AG10803 (cell line): ENCODE measurements at places on chromosomes 1 and 21.

GRCh38 chr1:59409549-59409948, 112.7 kb downstream of the FGGY start:
- DNase-seq, result peak; percentile 42

GRCh38 chr1:74343216-74343615, 108.0 kb downstream of the TNNI3K start:
- no peak for DNase-seq

DNA sequence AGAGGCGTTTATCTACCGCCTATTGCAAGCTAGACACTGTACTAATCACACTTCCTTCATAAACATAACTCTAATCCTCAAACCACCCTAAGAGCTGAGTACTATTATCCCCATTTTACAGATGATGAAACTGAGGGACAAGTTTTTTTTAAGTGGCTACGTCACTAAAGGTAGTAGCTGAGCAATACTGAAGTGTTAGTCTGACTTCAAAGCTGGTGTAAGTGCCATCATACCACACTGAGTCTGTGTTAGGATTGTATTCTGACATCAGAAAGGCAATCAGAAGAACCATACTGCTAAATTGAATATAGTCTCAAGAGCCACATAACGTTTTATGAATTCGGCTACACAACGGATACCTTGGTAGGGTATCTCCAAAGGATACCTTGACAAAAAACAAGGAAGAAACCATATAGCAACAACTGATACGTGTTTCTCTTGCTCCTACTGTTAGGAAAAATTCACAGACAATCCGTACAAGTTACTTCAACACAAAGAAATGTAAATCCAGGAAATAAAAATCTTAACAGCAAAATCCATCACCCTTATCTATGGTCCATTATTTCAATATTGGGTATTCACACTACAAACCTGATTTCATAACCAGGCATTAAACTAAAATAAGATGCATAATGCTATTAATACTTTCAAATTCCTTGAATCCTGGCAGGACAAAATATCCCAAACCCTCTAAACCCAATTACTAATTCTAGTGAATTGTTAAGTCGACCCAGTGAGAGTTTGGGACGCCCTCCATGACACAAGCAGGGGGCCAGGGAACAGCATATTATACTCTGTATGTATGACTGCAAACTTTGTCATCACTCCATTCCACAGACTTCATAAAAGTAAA, 1.6 kb downstream of the TP53BP2 start:
- DNase-seq, result no peak

GRCh38 chr1:113530021-113530420, 139.7 kb downstream of the MAGI3 start:
- peak; percentile 54 for DNase-seq

GRCh38 chr1:168799927-168800605, 71.1 kb upstream of the DPT start:
- DNase-seq, result no peak

DNA sequence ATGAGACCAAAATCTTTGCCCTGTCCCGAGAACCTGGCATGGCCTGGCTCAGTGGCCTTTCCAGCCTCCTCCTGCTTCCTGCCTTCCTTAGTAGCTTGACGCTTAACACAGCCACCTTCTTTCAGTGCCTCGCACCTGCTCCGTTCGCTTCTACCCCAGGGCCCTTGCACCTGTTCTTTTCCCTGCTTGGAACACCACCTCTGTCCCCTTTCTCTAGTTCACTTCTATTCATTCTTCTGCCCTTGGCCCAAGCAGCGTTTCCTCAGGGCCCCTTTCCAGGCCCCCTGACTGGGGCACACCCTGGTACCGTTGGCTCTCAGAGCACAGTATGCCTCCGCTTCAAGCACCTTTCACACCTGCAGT, 9.0 kb upstream of the HTR6 start:
- DNase-seq, result no peak

DNA sequence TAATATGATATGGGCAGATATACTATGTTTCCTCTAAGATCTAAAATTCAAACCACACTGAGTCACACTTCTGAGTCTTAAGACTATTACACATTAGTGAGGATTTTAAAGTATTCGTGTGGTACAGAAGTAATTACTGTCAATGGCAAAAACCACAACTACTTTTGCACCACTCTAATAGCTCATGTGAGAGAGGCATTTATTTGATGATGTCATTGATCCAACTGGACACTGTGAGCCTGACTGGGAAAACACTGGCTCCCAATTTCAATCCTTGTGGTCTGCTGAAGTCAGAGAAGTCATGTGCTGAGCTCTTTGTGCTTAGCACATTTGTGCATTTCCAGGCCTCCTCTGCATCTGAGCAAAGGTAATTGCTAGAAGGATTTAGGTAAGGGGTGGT, 377.8 kb downstream of the USH2A start:
- DNase-seq, result peak; percentile 92

DNA sequence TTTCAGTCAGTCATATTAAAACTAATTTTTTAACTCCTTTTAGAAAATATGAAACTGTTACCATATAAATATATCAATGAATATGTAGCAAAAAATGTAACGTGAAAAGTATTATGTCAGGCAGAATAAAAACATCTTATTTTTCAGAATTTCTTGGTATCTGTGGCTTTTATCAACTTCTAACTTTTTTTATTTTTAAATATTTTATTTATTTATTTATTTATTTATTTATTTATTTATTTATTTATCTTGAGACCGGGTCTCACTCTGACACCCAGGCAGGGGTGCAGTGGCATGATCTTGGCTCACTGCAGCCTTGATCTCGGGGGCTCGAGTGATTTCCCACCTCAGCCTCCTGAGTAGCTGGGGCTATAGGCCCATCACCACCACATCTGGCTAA, 87.6 kb downstream of the C21orf91 start:
- DNase-seq, result no peak

- no peak for DNase-seq
These were observed 22.0 kb downstream of the MAN1A2 start for GRCh38 chr1:117389284-117389683.

DNA sequence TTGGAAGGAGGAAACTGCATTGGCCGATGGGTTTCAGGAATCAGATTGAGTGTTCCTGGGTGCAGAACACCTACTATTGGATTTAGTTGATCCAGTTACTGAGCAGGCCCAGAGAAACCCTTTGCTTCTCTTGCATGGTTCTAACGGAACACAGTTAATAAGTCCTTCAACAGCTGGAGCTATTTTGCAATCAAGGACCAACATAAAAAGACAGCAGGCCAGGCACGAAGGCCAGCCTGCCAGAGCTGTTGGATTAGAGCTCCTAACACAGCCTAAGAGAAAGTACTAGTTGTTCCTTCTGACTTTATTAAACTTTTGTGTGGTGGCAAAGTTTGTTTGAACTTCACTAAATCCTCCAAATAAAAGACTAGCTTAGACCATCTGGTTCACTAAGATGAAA, 148.0 kb upstream of the LMO4 start:
- peak; percentile 38 for DNase-seq

GRCh38 chr1:182888736-182889531, 49.8 kb downstream of the DHX9 start:
- peak; percentile 45 for DNase-seq

DNA sequence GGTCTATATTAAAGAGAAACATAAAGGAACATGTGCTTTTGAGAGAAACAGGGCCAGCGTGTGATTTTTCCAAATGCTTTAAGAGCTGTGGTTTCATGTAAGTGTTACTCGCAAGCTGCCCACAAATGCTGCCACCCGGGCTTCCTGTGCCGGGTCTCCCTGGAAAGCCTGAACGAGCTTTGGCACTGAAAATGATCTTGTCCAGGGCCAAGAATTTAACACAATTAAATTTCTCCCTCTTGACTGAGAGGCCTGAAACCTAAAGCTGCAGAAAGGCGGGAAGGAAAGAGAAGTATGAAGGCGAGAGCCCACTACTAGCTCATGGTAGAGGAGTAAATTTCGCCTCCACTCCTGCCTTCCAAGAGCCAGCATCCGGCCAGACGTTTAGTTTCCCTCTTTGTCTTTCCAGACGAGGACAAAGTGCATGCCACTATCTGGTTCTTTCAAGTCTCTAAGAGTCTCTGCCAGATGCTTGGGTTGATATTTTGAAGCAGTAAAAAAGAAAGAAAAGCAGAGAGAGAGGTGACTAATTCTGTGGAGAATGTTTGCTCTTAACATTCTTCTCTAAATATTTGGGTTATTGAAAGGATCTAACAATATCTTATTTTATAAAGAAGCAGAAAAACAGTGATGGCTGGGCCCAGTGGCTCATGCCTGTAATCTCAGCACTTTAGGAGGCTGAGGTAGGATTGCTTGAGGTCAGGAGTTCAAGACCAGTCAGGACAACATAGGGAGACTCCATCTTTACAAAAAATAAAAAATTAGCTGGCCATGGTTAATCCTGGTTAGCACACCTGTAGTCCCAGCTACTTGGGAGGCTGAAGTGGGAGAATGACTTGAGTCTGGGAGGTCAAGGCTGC, 100.0 kb upstream of the HNRNPU start:
- DNase-seq, result peak; percentile 82

GRCh38 chr1:61797045-61797755, 54.9 kb downstream of the PATJ start:
- no peak for DNase-seq

GRCh38 chr1:18481190-18481920, 625 bp downstream of the KLHDC7A start:
- DNase-seq, result no peak

- peak; percentile 90 for DNase-seq
These were observed 104.2 kb downstream of the DUSP10 start for GRCh38 chr1:221637641-221638041.

- no peak for DNase-seq
These were observed 126.8 kb downstream of the PLXNA2 start for GRCh38 chr1:208117409-208117808.

- DNase-seq, result no peak
These were observed 915.2 kb downstream of the TTLL7 start for GRCh38 chr1:83083589-83084224.

GRCh38 chr1:97164276-97164639, 442.7 kb downstream of the PTBP2 start:
- no peak for DNase-seq

DNA sequence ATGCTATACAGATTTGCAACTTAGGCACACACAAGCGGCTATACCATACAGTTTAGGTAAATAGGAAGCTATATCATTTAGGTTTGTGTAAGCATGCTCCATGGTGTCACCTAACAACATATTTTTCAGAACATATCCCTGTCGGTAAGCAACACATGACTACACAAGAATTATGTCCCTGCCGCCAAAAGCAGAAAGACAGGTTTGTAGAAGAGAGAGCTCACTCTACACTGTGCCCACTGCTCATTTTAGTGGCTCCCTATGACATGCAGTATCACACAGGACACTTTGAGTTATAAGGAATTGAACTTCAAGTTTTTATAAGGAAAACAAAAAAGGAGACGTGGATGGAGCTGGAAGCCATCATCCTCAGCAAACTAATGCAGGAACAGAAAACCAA, 132.5 kb upstream of the KAZN start:
- no peak for DNase-seq

DNA sequence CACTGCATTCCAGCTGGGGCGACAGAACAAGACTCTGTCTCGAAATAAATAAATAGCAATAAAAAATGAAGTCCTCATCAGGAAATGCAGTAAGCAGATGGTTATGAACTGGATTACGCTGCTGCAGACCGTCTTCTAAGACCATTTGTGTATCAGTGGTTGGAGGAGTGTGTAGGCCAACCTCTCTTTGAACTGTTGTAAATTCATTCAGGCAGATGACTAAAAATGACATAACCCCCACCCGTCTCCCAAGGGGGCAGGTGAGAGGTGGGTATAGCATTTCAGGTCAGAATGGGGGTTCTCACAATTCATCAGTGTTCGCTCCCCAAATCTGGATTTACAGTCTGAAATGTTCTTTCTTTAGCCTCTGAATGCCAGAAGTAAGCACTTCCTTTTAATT, 177.3 kb downstream of the KIF26B start:
- DNase-seq, result no peak

DNA sequence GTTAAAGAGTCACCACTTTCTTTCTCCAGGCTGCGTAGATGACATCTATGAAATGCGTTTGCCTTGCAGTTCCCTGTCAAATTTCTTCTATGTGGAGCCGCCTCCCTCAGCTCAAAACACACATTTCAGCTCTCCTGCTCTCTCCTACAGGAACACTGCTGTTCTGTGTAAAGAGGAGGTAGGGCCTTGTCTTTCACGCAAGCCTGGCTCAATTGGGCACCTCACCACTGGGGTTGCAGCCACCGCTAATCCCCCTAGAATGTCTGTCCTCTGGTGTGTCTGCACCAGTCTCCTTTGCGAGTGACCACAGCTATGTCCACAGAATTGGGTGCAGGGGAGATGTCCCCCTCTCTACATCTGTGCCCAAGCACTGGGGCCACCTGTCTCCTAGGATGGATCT, 31.8 kb upstream of the CFHR4 start:
- no peak for DNase-seq

DNA sequence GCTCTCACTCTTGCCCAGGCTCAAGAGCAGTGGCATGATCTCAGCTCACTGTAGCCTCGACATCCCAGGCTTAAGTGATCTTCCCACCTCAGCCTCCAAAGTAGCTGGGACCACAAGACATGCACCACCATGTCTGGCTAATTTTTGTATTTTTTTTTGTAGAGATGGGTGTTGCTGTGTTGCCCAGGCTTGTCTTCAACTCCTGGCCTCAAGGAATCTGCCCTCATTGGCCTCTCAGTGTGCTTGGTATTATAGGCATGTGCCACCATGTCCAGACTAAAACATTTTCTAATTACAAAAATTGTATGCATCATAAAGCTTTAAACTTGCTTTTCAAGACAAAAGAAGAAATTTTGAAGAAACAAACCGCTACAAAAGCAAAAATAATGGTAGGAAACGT, 20.1 kb downstream of the CBR1 start:
- DNase-seq, result no peak

- peak; percentile 98 for DNase-seq
These were observed 47.6 kb downstream of the ATP6V1G3 start for GRCh38 chr1:198492872-198493271.

DNA sequence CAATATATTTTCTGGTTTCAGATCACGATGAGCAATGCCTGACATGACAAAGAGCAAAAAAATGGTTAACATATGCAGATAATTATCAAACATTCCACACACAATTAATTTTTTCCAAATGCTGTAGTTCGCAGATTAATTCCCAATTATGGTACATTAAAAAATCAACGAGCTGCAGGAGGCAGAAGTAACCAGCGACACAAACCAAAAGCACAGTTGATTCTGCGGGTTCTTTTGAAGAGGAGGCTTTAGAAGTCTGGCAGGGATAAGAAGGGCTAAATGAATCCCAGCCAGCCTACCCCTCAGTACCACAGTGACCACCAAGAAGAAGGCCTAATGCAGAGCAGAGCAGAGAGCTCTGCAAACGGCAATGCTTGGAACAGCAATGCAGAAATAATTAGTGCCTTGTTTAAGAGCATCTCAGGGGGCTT, 17.0 kb upstream of the KNCN start:
- DNase-seq, result peak; percentile 29

GRCh38 chr1:43329995-43330751, 7.4 kb upstream of the MPL start:
- DNase-seq, result peak; percentile 47

GRCh38 chr1:175840787-175841186, 97.4 kb upstream of the TNR start:
- no peak for DNase-seq

GRCh38 chr1:172650474-172651193, 8.3 kb upstream of the FASLG start:
- no peak for DNase-seq
